ENCODE measurements at places on chromosomes 12 and 14. TPM values are rescaled to one million over a fixed set of nuclear protein-coding genes. Genes with fewer than 3 reads are reported as not detected.

DNA sequence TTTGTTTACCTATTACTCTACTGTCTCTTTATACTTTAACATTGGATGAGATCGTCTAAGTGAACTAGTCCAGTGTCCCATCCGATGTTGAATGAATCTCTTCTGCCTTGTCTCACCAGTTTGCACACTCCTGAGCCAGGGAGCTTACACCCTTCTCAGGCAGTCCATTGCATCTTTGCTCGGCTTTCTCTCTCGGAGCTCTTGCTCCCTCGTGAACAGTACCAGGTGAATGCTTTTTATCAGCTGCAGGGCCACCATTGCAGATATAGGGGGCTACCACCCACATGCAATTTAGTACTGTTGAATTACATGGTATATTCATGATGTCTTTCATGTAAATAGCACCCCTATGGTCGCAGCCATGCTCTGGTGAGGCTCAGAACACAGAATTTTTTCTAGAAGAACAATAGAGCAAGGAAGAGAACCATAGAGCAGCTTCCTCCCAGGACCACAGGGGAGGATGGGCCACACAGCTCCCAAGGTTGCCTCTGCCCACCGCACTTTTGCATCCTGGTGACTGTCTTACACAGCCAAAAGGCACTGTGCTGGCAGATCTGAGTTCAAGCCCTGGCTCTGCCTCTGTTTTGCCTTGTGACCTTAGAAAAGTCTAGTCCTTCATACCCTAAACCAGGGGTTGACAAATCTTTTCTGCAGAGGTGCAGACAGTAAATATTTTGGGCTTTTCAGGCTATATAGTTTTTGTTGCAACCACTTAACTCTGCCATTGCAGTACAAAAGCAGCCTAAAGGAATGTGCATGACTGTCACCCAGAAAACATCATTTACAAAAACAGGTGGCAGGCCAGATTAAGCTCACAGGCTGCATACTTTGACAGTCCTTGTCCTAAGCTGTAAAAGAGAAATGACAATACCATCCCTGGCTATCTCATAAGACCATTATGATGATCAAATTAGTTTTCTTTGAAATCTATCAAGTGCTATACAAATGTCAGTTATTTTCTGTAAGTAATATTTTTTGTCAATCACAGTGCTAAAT is 35.4 kb downstream of the PLEKHG7 start:
- DNase-seq, result no peak

GRCh38 chr12:29739279-29739991 is 44.3 kb downstream of the TMTC1 start:
- DNase-seq, result peak; percentile 35

Gene YARS2
- 23.9 TPM for total RNA-seq

Gene MSRB3
- 26.0 TPM for total RNA-seq

Gene MYBPC1
- total RNA-seq, result not detected

Gene BHLHE41
- total RNA-seq, result 7.4 TPM

All from M059J (cell line).